Stimulated activated CD4-positive, alpha-beta T cell treated with anti-CD3 and anti-CD28 coated beads, Interleukin-1b, Interleukin-23, amount 100 ng/mL, for 4 hours (primary cell): ENCODE measurements at places on chromosomes 1 and 21.

GRCh38 chr1:38064197-38064903 is 17.8 kb upstream of the POU3F1 start:
- DNase-seq: no peak

DNA sequence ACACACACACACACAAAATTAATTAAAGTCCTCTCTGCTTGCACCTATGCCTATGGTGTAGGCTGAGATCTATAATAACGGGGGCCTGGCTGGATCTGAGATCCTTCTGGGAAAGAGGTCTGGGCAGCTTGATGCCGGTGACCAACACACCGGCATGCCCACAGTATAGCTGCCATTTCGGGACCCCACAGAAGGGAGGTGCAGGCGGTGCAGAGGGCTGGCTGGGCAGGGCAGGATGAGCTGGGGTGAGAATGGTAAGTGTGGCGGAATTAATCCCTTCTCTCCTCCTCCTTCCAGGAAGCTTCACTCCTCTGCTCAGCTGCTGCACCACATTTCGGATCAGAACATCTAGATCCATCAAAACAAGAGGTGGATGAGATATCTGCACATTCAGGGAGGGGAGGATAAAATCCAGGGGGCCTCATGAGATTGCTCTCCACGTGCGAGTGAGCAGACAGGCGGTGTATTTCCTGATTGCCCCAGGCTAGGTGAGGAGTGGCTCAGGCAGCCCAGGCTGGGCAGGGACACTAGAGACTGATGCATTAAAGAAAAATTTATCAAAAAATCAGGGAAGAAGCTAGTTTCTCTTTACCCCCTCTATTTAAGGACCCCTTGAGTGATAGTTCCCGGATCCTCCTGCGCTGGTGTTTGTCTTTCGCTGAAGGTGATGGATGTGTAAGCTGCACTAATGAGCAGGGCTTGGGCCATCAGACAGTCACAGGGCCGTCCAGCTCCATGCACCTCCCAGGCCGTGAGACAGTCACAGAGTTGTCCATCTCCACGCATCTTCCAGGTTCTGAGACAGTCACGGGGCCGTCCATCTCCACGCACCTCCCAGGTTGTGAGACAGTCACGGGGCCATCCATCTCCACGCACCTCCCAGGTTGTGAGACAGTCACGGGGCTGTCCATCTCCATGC is 449.9 kb downstream of the PTPRU start:
- DNase-seq: no peak

- no peak for DNase-seq
Observed at GRCh38 chr1:9435153-9435636, 104.1 kb upstream of the SLC25A33 start.

- no peak for DNase-seq
Observed at GRCh38 chr1:151728151-151729054, 7.1 kb downstream of the RIIAD1 start.

GRCh38 chr1:20279509-20279908 is 11.2 kb upstream of the VWA5B1 start:
- DNase-seq: no peak

DNA sequence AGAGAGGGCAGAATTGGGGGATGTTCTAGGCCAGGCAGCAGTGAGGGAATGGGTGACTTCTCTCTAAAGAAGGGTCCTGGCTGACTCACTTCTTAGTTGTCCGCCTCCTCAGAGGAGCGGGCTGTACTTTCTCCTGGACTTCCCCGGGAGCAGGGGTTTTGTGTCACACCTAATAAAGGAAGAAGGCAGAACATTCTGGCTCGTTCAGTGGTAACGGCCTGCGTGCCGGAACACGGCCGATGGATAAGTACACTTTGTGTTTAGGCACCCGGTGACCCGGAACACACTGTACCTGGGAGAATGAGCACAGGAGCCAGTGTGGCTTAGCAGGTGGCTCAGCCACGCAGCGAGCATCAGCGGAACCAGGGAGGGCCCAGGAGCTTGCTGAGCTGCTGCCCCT is 84.7 kb downstream of the FBXO2 start:
- DNase-seq: no peak

- DNase-seq: no peak
Observed at GRCh38 chr1:93344886-93345632, 648 bp upstream of the DR1 start.

- no peak for DNase-seq
Observed at GRCh38 chr1:93594603-93594880, 87.1 kb downstream of the BCAR3 start.

DNA sequence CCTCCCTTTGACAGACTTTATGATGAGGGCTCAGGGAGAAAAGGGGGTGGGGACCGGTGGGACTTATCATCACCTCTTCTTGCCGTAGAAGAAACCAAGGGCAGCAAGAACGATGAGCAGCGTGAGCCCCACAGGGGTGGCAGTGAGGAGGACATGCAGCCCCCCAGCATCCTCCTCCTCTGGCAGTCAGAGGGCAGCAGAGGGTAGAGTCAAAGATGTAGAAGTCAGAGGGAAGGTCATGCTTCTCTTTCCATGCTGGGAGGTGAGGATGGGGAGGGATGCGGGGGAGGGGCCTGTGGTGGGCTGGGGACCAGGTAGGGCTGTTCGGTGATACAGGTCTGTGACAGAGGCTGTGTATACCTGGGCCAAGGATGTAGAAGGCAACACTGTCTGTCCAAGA is 14.8 kb downstream of the INSRR start:
- DNase-seq: no peak

GRCh38 chr1:33119050-33119449 is 38.1 kb downstream of the AZIN2 start:
- no peak for DNase-seq

- no peak for DNase-seq
Observed at GRCh38 chr1:201424146-201424545, 2.6 kb upstream of the TNNI1 start.

DNA sequence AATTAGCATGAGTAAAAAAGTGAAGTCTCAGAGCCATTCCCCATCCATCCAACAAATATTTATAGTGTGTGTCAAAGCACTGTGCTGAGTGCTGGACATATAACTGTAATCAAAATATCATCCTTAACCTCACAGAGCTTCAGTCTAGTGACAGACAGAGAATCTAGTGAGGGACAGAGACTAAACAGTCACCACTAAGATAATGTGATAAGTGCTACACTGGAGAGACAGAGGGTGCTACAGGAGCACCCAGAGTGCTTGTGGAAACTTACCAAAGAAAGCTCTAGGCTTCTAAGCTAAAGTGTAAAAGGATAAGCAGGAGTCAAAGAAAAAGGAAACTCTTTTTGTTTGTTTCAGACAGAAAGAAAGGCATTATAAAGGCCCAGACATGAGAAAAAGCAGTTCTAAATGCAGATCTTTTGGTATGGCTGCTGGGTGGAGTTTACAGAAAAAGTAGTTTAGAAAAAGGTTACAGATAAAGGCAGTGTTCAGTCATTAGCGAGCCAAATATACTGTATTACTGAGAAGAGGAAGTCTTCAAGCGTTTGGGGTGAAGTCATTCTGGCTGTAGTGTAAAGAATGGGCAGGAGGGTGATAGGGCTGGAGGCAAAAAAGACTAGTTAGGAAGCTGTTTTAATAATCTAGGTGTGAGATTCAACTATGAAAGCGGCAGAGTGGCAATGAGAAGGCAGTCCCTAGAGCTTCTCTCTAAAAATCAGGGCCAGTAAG is 83.8 kb downstream of the SCMH1 start:
- no peak for DNase-seq
